ENCODE measurements at places on chromosomes 7 and 10.

DNA sequence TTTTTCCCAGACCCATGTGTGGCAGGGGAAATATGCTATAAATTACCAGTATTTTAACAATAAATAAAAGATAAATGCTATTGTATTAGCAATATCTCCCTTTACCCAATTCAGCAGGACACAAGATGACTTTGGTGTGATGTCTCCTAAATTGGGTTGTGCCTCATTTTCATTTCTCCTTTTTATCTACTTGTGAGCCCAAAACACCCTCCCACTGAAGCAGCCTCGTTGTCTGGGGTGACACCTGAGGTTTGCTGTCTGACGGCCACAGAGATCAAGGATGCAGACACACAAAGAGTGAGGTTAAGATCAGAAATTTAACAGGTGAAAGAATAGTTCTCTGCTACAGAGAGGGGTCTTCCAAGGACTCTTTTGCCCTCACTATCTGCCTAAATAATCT is 27.1 kb upstream of the CC2D2B start:
- no peak for DNase-seq

DNA sequence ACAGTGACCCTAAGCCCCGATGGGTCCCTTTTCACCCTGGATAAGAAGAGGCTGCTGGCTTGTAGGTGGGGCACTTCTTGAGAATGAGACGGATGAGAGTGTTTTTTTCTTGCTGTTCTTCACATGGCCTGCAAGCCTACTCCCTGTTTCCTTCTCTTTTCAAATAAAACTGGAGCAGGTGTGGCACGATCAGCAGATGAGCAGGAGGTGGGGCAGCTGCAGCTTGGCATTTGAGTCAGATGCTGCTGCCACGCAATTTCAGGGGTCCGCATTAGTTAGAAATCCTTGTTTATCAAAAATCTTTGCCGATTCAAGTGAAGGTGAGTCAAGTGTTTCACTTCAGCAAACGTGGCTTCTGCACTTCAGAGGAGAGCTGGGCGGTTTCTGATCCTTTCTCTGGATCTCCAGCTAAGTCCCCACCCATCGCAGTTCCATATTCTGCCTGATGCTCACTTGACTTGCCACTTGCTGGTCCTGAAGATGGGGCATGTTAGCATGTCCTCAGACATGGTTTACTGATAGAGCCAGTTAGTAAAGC is 20.8 kb downstream of the WDFY4 start:
- no peak for DNase-seq

DNA sequence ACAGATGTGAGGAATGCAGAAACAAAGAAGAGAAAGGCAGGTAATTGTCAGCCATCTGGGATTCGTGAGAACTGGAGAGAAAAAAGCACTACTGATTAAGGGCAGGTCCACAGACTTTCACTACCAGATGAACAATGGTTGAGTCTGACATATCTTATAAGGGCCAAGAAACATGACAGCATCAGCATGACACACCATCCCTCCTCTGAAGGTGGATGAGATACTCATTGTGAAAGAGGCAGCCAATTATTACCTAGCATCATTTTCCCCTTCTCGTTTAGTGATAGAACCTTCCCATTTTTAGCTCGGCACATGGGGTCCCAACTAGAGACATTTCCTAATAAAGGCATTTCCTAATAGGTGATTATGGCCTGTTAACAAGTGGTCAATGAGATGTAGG is 19.2 kb upstream of the MET start:
- DNase-seq, result no peak

DNA sequence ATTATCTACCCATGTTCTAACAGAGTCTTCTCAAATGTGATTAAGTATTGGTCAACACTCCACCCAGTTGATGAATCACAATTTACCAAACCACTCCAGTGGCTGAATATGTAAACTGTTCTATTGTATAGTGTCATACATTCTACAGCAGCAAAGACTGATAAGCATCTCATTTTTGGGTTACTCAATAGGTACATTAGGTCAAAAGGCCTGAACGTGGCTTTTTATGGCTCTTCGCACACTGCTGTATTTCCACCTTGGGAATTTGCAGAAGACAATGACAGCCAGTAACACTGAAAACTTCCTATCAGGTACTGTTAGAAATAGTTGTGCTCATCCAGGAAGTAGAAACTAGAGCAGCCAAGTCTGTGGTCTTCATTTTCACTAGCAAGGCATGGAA is 166.9 kb downstream of the GLI3 start:
- no peak for DNase-seq

DNA sequence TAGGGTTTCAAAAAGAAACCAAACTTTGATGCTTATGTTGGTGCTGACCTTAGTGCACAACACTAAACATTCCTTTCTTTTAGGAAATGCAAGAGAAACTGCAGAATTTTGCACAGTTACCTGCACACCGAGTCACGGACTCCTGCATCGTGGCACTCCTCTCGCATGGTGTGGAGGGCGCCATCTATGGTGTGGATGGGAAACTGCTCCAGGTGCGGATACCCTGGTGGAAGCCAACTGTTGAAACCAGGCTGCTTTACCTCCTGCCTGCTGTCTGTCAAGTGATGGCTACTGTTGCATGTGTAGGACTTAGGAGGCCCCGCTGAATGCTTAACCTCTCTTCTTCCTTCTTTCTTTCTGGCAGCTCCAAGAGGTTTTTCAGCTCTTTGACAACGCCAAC is 11.7 kb downstream of the CASP2 start:
- no peak for DNase-seq

DNA sequence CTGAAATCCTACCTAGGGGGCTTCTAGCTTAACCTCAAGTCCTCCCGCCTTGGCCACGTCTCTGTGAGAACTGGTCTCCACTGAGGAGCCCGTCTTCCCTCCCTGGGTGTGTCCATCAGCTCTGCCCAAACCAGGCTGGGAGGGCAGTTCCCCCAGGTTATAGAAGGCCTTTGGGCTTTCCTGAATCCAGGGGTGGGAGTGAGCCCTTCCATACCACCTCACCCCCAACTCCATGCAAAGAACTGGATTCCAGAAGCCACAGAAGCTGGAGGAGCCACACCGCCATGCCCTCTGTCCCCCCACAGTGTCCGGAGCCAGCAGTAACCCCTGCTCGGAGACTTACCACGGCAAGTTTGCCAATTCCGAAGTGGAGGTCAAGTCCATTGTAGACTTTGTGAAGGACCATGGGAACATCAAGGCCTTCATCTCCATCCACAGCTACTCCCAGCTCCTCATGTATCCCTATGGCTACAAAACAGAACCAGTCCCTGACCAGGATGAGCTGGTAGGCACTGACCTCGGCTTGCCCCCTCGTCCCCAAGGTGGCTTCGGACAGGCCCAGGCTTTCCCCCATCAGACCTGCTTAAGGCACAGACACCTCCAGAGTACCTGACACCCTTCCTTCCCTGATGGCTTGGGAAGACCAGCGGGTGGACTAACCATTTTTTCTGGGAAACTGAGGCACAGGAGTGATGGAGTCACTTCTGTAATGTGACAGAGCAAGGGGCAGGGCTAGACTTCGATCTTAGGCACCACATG is 4.7 kb downstream of the CPA1 start:
- no peak for DNase-seq

GRCh38 chr10:92464364-92464763 is 109.5 kb downstream of the IDE start:
- no peak for DNase-seq

DNA sequence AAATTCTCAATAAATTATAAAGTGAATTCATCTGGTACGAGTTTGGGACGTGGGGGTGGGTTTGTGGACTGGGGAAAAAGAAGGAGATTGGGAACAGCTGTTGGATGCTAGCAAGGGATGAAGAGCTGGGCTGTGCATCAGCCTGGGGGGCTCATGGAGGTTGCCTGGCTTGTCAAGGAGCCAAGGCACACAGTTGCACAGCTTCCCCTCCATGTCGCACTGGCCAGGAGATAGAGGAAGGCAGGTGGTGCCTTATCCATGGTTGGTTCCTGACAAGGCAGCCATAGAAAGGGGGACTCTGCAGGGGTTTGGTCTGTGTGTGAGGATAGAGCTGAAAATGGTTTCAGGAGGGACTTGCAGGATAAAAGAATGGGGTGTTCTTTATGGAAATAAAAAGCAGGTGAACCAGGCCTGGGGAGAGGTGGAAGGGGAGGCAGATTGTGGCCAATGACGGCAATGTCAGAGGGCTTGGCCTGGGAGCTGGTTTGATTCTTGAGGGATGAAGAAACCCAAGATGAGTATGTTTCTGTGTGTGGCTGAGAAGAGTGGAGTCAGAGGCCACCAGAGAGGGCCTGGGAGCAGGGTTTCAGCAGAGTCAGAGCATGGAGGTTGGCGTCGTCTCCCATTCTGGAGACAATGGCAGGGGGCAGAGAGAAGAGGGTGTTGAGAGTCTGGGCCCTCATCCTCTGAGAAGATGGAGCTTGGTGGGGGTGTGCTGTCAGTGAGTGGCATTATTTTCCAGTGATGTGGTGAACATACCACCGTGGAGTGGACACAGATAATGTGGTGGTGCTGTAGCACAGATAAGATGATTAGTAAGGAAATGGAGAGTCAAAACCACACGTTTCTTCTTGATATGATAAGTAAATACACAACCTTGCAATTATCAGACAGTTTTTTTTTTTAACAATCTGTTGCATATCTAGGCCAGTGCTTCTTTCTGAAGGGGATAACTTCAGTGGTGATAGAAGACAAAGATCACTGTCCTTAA is 108.2 kb downstream of the PTPN20 start:
- no peak for DNase-seq

- DNase-seq, result no peak
Measured at GRCh38 chr7:131747658-131748232, 191.3 kb upstream of the PODXL start.

GRCh38 chr10:45548068-45548467 is 124.5 kb downstream of the ZFAND4 start:
- DNase-seq, result no peak

- DNase-seq, result no peak
Measured at GRCh38 chr7:28808796-28809533, 149.2 kb downstream of the TRIL start.

DNA sequence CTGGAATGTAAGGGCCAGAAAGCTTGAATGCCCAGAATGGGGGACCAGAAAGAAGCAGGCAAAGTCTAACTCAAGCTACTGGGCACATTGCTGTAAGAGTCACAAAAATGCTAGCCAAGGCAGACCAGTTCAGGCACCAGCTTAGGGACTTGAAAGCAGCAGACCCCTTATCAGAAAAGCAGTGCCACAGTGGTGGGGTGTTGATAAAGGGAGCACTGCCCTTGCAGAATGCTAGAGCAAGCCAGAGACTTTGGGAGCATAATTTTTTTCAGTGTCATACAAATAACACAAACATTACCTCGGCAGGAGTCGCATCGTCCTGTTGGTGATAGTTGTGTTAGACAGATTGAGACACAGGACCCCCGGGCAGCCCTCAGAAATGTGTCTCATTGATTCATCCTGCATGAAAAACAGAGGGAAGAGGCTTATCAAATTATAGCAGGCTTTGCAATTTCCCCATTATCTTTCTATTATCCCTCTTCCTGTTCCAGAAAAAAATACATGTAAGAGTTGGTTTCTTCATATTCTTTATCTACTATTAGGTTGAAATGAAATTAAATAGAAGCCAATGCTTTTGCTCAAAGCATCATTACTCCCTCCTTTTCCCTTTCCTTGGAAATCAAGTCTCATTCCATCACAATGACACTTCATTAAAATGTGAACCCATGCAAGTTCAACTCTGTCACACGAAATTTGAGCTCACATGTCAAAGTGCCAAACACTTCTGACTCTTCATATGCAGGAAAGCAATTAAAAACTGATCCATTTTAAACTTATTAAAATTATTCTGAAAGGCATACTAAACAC is 13.4 kb downstream of the LRRC17 start:
- DNase-seq, result no peak

DNA sequence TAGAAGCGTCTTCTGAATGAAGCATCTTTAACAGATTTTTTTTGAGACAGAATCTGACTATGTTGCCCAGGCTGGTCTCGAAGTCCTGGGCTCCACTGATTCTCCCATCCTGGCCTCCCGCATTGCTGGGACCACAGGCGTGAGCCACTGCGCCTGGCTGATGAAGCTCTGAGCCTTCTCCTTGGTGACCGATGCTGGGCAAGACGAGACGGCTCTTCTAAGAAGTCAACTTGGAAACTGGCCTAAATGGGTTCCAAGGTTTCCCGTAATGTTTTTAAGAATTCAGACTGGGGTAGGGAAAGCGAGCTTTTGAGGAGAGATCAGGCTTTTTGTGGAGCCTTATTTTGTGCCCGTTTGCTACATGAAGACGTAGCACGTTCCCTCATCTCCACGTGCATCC is 224.5 kb downstream of the ZMYND11 start:
- no peak for DNase-seq

GRCh38 chr10:119516381-119517234 is 25.9 kb downstream of the RGS10 start:
- DNase-seq, result no peak

GRCh38 chr7:5681423-5681822 is 100.0 kb downstream of the RNF216 start:
- no peak for DNase-seq

- no peak for DNase-seq
Measured at GRCh38 chr7:17304926-17305325, 6.5 kb downstream of the AHR start.

DNA sequence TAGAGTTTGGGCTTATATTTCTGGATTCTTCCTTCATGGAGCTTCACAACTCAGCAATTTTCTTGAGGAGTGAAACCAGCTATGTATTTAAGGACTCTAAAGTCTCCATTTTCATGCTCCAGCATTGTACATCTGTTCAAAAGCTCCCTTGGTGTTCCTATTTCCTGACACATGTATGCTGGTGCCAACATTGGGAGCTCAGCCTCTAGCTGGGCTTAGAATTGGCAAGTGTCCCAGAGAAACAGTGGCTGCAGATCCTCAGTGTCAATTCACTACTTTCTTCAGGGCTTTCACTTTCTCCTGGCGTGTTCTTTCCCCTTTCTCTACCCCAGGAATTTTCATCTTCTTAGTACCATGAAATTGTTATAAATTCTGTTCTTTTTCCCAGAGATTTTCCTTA is 103.1 kb downstream of the ZNF467 start:
- no peak for DNase-seq

DNA sequence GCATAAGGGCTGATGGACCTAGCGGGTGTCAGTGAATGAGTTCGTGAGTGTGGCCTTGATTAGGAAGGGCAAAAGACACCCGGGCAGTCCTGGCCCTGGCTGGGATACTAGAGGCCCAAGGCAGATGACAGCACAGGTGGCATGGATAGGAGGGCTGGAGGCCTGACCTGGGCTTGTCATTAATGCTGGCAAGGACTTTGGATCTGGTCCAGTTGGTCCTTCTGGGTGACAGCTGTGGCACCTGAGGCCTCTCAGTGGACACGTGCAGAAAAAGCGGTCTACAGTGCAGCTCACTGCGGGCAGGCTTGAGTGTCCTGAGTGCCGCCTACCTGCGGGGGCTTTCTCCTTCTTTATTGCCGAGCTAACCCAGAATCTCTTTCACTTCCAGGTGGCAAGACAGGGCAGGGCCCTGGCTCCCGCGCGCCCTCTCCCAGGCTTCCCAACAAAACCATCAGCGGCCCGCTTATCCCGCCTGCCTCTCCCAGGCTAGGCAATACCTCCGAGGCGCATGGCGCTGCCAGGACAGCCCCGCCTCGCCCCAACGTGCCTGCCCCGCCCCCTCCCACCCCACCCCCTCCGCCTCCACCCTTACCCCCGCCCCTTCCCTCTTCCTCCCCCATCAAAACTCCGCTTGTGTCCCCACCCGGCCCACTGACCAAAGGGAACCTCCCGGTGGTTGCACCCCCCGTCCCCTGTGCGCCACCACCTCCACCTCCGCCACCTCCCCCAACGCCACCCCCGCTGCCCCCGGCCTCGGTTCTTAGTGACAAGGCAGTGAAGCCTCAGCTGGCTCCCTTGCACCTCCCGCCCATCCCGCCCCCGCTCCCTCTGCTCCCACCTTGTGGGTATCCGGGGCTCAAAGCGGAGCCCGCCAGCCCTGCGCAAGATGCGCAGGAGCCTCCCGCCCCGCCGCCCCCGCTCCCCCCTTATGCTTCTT is 77.4 kb downstream of the WIPF3 start:
- DNase-seq, result no peak

GRCh38 chr7:71290452-71290851 is 158.5 kb downstream of the GALNT17 start:
- DNase-seq, result no peak

Data from right forelimb (tissue), 1 donor.